ENCODE measurements at places on chromosomes 5 and 9. TPM values are rescaled to one million over a fixed set of nuclear protein-coding genes. Genes with fewer than 3 reads are reported as not detected.

DNA sequence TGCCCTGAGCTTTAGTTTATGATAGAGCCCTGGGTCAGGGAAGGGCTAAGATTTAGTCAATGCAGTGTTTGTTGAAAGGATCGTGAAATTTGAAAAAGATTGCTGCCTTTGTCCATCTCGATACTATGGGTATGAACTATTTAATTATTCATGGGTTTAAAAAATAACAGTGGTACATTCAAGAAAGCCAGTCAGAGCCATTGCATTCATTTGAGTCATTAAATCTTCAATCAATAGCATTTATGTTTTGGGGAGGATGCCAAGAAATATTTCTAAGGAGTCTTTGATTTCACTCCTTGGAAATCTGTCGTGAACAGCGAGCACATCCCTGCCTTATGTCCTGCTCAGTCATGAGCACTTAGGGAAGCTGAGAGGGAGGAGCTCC is 54.4 kb upstream of the LRRTM2 start:
- H3K36me3 ChIP-seq: peaks cover 88% of the 10 kb centered on the region
- H3K27me3 ChIP-seq: no peaks in the 10 kb centered on the region
- no peak for DNase-seq
- H3K27ac ChIP-seq: no peak overlapping the region
- no peak overlapping the region for H3K4me3 ChIP-seq

GRCh38 chr5:135190416-135191083 is 156.5 kb upstream of the PITX1 start:
- H3K27me3 ChIP-seq: peaks cover 38% of the 10 kb centered on the region
- no peaks in the 10 kb centered on the region for H3K36me3 ChIP-seq
- H3K27ac ChIP-seq: no peak overlapping the region
- peaks cover 7% of the 10 kb centered on the region for H3K4me1 ChIP-seq

- H3K4me1 ChIP-seq: peaks cover 14% of the 10 kb centered on the region
- no peak overlapping the region for H3K4me3 ChIP-seq
- H3K27ac ChIP-seq: peak overlapping the region; percentile 37
Measured at GRCh38 chr9:82057805-82058204, 69.2 kb downstream of the SPATA31D1 start.

- no peak overlapping the region for H3K27ac ChIP-seq
- H3K4me1 ChIP-seq: no peaks in the 10 kb centered on the region
- H3K36me3 ChIP-seq: no peaks in the 10 kb centered on the region
- DNase-seq: no peak
- no peaks in the 10 kb centered on the region for H3K27me3 ChIP-seq
- H3K4me3 ChIP-seq: no peak overlapping the region
Measured at GRCh38 chr5:178770621-178771020, 40.2 kb upstream of the ZNF354A start.

GRCh38 chr5:556909-557441 is 32.7 kb upstream of the SLC9A3 start:
- peaks cover 16% of the 10 kb centered on the region for H3K27me3 ChIP-seq
- H3K4me3 ChIP-seq: no peak overlapping the region
- H3K36me3 ChIP-seq: no peaks in the 10 kb centered on the region
- no peak for DNase-seq
- no peaks in the 10 kb centered on the region for H3K4me1 ChIP-seq

DNA sequence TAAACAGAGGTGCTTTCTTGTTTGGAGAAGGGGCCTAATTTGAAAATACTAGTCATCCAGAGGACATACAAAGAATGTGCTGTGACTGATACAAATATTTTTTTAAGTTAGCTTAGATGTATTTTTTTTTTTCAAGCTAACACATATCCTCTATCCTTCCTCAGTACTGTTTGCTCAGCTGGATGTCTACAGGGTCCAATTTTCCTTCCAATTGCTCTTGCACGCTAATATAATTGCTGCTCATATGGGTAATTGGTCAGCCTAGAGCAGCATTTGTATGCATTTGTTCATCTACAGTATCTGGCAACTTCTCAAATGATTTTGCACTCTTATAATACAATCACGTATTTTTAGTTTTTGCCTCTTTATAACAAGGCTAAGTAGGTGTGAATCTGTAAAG is 84.7 kb downstream of the ZDHHC21 start:
- H3K4me1 ChIP-seq: no peaks in the 10 kb centered on the region
- no peak overlapping the region for H3K27ac ChIP-seq
- H3K36me3 ChIP-seq: peaks cover 16% of the 10 kb centered on the region
- H3K27me3 ChIP-seq: no peaks in the 10 kb centered on the region

GRCh38 chr5:31937703-31938102 is 236.4 kb downstream of the GOLPH3 start:
- H3K27ac ChIP-seq: no peak overlapping the region
- no peaks in the 10 kb centered on the region for H3K36me3 ChIP-seq
- no peaks in the 10 kb centered on the region for H3K4me1 ChIP-seq
- no peak overlapping the region for H3K4me3 ChIP-seq
- no peaks in the 10 kb centered on the region for H3K27me3 ChIP-seq

GRCh38 chr5:74665273-74665672 is 19.8 kb upstream of the HEXB start:
- DNase-seq: no peak
- H3K27ac ChIP-seq: no peak overlapping the region
- no peaks in the 10 kb centered on the region for H3K4me1 ChIP-seq
- peaks cover 27% of the 10 kb centered on the region for H3K27me3 ChIP-seq
- H3K4me3 ChIP-seq: no peak overlapping the region

DNA sequence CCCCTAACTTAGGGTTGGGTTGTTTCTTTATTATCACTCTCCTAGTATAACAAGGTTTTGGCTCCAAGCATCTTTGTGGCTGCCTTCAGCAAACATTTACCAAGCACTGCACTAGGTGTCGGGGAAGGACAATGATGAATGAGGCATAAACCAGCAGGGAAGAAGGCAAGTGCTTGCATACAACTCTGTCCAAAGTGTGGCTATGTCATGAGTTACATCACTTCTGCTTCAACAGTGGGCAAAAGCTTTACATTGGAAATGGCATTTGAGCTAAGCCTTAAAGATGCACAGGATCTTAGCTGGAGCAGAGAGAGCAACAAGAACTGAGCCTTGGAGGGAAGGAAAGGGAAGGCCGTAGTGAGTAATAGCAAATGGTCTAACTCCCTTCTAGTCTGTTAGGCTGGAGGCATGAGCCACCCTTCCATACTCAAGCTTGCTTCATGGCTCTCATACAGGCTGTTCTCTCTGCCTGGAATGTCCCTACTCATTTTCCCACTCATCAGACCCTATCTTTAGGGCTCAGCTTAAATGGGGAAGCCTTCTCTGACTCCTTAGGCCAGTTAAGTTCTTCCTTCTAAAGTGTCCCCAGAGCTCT is 121.8 kb downstream of the SEMA6A start:
- H3K27me3 ChIP-seq: no peaks in the 10 kb centered on the region
- H3K36me3 ChIP-seq: peaks cover 14% of the 10 kb centered on the region
- no peak for DNase-seq
- H3K4me1 ChIP-seq: peaks cover 15% of the 10 kb centered on the region
- no peak overlapping the region for H3K4me3 ChIP-seq

DNA sequence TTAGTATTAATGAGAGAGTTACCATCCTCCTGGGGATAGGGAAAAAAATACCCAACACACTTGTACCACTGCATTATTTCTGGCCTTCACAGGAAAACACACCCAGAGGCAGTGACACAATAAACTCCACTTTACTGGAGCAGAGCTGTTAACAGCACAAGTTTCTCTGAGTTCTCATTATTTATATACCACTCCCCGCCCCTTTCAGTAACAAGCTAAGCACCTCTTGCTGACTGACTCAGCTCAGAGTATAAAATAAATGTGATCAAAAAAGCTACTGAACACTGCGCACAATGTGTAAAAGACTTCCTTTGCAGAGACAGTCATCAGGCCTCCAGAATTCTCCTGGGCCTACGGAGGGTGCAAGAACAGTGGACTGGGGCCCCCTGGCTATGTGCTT is 21.6 kb downstream of the KLF9 start:
- DNase-seq: no peak
- no peak overlapping the region for H3K4me3 ChIP-seq
- H3K27ac ChIP-seq: no peak overlapping the region
- H3K4me1 ChIP-seq: peaks cover 60% of the 10 kb centered on the region

- H3K27me3 ChIP-seq: no peaks in the 10 kb centered on the region
- H3K27ac ChIP-seq: no peak overlapping the region
- no peak overlapping the region for H3K4me3 ChIP-seq
Measured at GRCh38 chr9:121844098-121844497, 192.7 kb downstream of the DAB2IP start.

DNA sequence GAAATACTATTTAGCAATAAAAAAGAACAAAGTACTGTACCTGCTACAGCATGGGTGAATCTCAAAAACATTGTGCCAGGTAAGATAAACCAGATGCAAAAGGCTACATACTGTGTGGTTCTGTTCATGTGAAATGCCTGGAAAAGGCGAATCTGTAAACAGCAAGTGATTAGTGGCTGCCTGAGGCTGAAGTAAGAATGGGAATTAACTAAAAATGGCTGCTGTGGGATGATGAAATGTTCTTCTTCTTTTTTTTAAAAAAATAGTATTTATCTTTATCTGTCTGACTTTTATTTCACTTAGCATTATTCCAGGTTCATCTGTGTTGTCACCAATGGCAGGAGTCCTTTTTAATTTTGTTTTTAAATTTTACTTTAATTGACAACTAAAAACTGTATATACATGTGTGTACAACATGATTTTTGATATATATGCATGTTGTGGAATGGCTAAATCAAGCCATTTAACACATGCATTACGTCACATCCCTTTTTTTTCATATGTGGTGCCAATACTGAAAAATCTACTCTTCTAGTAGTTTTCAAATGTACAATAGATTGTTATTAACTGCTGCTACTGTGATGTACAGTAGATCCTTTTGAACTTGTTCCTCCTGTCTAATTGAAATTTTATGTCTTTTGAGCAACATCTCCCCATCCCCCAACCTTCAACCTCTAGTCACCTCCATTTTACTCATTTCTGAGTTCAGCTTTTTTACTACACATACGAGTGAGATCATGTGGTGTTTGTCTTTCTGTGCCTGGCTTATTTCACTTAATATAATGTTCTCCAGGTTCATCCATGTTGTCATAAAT is 62.9 kb upstream of the TNFAIP8 start:
- no peak overlapping the region for H3K4me3 ChIP-seq
- peaks cover 18% of the 10 kb centered on the region for H3K36me3 ChIP-seq
- no peak for DNase-seq
- H3K27me3 ChIP-seq: no peaks in the 10 kb centered on the region

GRCh38 chr9:133499892-133500270 is 21.0 kb upstream of the SLC2A6 start:
- H3K36me3 ChIP-seq: no peaks in the 10 kb centered on the region
- no peak for DNase-seq
- H3K27me3 ChIP-seq: peaks cover 17% of the 10 kb centered on the region

- peaks cover 7% of the 10 kb centered on the region for H3K4me1 ChIP-seq
- H3K4me3 ChIP-seq: no peak overlapping the region
- H3K27ac ChIP-seq: no peak overlapping the region
- no peak for DNase-seq
- H3K36me3 ChIP-seq: no peaks in the 10 kb centered on the region
Measured at GRCh38 chr5:97094579-97095317, 47.7 kb downstream of the LIX1 start.

The GABRG2 gene
- not detected for total RNA-seq

The FYB1 gene
- total RNA-seq: 0.55 TPM

The FOXD4L5 gene
- 0.75 TPM for total RNA-seq

The CCNB1 gene
- 12.7 TPM for total RNA-seq
